Amniotic stem cell (primary cell): ENCODE measurements at places on chromosomes 7 and 10.

DNA sequence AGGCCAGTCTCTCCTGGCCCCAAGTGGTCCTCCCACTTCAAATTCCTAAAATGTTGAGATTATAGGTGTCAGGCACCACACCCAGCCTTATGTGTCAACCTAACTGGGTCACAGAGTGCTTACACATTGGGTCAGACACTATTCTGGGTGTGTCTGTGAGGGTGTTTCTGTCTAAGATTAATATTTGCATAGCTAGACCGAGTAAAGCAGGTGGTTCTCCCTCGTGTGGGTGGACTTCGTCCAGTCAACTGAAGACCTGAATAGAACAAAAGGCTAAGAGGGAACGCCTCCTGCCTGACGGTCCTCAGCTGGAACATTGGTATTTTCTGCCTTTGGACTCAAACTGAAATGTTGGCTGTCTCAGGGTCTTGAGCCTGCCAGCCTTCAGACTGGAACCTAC lies 11.5 kb downstream of the PPIF start:
- no peak for DNase-seq

- DNase-seq = no peak
Measured at GRCh38 chr10:103736763-103737162, 118.6 kb downstream of the SH3PXD2A start.

DNA sequence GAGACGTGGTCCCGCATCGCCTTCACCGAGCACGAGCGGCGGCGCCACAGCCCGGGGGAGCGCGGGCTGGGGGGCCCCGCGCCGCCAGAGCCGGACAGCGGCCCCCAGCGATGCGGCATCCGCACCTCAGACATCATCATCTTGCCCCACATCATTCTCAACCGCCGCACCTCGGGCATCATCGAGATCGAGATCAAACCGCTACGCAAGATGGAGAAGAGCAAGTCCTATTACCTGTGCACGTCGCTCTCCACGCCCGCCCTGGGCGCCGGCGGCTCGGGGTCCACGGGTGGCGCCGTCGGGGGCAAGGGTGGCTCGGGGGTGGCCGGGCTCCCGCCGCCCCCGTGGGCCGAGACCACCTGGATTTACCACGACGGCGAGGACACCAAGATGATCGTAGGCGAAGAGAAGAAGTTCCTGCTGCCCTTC lies 737 bp downstream of the CNNM2 start:
- no peak for DNase-seq

DNA sequence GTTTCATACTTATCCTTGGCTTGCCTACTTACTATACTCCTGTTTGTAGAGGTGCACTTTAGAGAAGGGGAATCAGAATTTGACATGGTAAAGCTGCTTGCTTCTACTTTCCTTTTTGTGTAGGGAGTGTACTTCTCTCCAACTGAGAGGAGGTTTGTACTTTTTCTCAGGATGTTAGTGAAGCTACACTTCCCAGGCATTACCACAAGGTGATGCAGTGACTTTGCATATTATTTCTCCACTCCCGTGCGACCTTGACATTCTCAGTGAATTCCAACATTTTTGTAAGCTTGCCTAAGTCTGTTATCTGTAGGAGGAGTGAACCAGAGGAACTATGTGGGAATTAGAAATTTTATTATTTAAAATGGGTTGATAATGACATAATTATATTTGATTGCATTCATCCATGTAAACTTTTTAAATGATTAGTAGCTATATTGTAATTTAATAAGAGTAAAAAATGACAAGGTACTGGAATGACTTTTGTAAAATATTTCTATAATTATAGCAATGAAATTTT lies 5.2 kb downstream of the TAX1BP1 start:
- DNase-seq = peak; percentile 26

DNA sequence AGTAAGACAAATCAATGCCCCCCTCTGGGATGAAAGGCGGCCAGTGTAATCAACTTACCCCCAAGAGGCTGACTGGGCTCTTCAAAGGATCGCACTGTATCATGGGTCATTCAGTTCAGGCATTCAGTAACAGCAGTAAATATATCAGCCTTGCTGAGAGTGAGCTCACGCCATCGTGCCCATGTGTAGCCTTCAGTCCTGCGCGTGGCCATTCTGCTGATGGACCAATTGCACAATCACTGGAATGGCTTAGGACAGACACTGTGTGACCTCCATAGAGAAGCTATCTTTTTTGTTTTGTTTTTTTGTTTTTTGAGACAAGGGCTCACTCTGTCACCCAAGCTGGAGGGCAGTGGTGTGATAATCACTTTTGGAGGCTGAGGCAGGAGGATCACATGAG lies 9.1 kb upstream of the PRKRIP1 start:
- DNase-seq = no peak

- no peak for DNase-seq
Measured at GRCh38 chr10:1683649-1684048, 53.7 kb downstream of the ADARB2 start.

DNA sequence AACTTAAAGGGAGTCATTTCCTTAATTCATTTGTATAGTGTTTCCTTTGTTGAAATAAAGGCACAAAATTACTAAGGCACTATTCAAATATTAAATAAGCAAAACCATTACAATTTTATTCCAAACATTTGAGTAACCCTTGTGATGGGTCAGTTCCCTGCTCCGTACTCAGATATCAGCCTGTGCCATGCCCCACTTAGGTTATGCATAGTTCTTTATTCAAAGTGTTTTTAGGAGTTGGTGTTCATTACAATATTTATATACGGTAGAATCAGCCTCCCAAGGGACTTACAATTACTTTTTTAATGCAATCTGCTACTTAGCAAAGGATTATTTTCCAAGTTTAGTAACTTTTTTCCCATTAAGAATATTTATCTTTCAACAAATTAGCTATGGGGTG lies 119.3 kb upstream of the SEMA3D start:
- no peak for DNase-seq

DNA sequence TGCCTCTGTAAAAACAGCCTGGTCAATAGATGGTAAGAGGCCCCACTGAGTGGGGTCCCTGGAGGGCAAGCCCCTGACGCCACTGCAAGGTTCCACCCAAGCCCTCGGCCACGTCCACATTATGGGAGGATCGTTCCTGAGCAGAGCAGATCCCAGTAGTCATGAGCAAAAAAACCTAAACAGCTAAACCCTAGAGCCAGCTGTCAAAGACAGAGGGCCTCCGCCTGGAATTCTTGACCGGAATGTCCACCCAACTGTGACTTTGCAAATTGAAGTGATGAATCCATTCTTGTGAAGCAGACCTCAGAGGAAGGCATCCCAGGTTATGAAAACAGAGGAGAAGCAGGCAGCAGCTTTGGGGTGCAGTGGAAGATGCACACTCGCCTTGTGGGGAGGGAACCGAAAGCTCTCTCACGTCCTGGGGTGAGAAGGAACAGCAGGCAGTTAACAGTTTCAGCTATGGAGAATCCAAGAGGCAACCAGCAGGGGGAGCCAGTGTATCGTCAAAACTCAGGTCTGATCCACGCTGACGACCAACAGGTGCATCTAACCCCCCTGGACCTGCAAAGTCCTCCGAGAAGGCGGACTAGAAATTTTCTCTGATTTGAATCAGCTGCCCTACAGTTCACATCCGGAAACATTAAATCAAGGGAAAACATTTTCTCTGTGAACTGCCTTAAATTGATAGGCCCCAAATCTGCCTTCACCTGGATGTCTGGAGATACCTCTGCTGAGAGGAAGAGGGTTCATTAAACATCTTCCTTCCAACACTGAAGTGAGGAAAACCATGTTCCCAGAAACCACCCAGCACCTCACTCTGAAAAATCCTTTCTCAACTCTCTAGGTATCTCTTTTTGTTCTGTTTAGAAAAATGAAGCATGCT lies 139.1 kb upstream of the PFKP start:
- peak; percentile 16 for DNase-seq
